ENCODE measurements at places on chromosomes 11 and 22. TPM values are rescaled to one million over a fixed set of nuclear protein-coding genes. Genes with fewer than 3 reads are reported as not detected.

The LSP1 gene
- 6.0 TPM for total RNA-seq

The KCNK4 gene
- 0.09 TPM for total RNA-seq

The OR52E2 gene
- not detected for total RNA-seq

The C11orf52 gene
- not detected for total RNA-seq

The FUT4 gene
- 3.2 TPM for total RNA-seq

The OVOL1 gene
- not detected for total RNA-seq

The HPX gene
- 0.77 TPM for total RNA-seq

The OMP gene
- 1.1 TPM for total RNA-seq

The TTLL12 gene
- 11.5 TPM for total RNA-seq

The RAB3IL1 gene
- total RNA-seq = 9.1 TPM

The LRRC55 gene
- total RNA-seq = under 0.01 TPM

The RFPL2 gene
- total RNA-seq = not detected

The SLC17A6 gene
- not detected for total RNA-seq

The GRM5 gene
- under 0.01 TPM for total RNA-seq

The ROM1 gene
- 10.4 TPM for total RNA-seq

The TNNI2 gene
- total RNA-seq = not detected

Data from bronchial smooth muscle cell (primary cell).